ENCODE measurements at places on chromosomes 7 and 10.

DNA sequence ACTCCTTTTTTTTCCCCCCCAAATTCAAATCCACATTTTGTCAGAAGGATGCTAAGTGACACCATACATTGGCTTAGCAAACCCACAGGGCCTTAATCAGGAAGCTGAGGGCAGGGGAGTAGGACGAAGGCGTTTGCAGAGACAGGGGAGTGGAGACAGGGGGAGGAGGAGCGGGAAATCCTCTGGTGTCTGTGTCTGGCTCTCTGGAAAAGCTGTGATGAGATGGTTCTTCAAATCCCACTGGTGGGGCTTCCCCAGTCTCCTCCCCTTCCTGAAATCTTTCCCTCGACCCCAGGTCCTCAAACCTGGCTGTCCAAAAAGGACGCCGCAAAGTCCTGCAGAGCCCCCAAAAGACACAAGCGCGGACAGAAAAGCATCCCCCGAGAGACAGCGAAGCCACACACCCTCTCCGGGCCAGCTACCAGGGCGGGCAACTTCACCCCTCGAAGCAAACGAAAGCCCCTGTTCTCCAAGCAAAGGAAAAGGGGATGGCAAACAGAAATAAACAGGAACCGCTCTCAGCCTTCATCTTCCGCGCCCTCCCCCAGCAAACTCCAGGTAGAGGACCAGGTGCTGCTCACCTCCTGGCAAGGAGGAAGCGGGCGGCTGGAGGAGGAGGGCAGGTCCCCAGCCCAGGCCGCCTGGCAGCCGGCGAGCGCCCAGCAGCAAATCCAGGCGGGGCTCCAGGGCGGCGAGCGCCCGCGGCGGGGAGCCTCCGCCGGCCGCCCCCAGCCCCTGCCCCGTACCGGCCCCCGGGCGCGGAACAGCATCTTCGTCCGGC, 520 bp downstream of the ELAPOR2 start:
- no peak for DNase-seq

GRCh38 chr7:22633286-22633953, 93.6 kb upstream of the IL6 start:
- DNase-seq = no peak

DNA sequence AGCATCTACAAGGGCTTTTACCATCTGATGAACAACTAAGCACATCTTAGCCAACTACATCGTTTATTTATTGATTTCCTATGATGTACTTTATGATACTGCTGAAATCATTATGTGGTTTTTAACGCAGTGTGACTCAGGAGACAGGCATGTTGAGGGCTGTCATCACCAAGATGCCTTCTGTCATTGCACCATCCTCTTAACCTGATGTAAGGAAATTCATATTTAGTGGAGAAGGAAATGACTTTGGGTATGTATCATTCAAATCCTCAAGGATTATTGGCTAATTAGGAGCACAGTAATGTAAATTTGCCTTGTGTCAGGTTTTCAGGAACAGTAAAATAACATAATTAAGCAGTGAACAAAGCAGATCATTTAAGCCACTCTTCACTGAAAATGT, 138.5 kb upstream of the MGMT start:
- no peak for DNase-seq

DNA sequence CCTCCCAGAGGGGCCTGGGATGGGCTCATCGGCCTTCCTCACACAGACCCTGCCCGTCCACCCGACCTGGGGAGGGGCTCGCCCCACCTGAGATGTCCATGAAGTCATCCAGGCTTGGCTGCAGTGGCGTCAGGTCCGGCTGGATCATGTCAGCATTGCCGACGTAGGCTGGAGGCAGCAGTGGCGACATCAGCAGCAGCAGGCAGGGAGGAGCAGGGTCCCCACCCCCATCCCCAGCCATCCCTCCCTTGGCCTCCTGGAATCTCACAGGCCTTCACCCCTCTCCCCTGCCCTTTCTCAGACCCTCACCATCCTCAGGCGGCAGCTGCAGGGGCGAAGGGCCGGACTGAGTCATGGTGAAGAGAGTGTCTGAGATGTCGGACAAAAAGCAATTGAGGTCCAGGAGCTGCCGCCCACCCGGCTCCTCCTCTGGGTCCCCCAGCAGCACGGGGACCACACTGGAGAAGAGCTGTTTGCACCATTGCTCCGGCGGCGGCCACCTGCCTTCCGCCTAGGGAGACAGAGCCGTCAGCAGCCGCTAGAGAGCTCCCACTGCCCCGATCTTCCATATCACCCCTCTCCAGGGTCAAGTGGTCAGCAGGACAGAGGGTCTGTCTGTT, 18.6 kb downstream of the MLXIPL start:
- no peak for DNase-seq

DNA sequence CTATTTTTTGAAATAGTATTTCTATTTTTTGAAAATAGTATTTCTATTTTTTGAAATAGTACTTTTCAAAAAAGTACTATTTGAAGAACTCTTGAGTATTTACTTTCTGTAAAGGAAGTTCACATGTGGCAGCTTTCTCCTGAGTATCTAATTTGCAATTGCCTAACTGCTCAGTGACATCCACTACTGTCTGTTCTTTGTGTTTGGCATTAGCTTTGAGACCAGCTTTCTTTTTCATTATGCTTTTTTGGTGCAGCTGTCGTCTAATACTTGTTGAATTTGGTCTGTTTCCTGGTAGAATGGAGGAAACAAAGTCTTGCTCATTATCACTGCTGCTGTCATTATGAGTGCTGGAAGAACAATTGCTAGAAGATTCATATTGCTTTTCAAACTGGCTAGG, 99.1 kb downstream of the BMPR1A start:
- no peak for DNase-seq

GRCh38 chr10:78657163-78657861, 411.5 kb upstream of the ZMIZ1 start:
- DNase-seq = peak; percentile 23

DNA sequence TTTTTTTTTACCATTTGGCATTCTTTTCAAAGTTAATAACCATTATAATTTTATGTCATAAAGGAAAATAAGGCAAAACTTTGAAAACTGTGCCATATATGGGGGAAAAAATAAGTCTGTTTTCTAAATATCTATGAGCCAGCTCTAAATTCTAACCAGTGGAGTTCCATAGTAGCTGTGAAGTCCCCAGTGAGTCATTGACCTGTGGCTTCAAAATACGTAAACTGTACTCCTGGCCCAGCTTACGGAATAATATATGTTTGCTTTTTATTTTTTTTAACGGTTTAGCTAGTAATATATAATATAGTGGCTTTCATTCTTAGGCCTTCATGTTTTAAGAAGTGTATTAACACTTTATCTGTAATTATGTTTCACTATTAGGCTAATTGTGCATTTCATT, 20.5 kb downstream of the ZRANB1 start:
- DNase-seq = no peak

DNA sequence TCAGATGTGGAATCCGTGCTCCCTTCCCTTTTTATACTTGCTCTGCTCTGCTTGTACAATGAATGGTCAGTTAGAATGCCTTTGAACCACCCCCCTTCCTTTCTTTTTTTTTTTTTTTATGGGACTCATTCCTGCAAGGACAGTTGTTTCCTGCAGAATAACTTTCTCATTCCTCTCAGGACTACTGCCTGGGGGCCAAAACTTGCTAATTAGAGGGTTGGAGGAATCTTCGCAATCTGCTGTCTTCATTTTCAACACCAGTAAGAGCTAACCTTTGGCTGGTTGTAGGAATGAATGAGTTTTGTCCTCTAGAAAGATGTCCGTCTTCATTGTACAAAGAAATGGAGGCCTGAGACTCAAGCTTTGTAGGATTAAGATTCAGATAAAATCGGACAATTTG, 868.1 kb downstream of the LRMDA start:
- no peak for DNase-seq

Measured in stimulated activated CD4-positive, alpha-beta T cell treated with anti-CD3 and anti-CD28 coated beads, Interleukin-15, amount 100 ng/mL, for 1 hour (primary cell).